ENCODE measurements at places on chromosomes 3 and 15.

- no peak for DNase-seq
These were observed 45.0 kb downstream of the RPLP1 start for GRCh38 chr15:69497667-69498066.

GRCh38 chr3:101383156-101383575, 62.8 kb upstream of the IMPG2 start:
- peak; percentile 77 for DNase-seq

- no peak for DNase-seq
These were observed 28.3 kb downstream of the ST8SIA2 start for GRCh38 chr15:92421976-92422375.

- no peak for DNase-seq
These were observed 4.4 kb upstream of the PPP1R14D start for GRCh38 chr15:40832903-40833302.

- no peak for DNase-seq
These were observed 38.2 kb upstream of the UBE2E1 start for GRCh38 chr3:23767546-23767945.

Data from right hindlimb (tissue), 1 donor.